ENCODE measurements at places on chromosomes 1 and 21.

DNA sequence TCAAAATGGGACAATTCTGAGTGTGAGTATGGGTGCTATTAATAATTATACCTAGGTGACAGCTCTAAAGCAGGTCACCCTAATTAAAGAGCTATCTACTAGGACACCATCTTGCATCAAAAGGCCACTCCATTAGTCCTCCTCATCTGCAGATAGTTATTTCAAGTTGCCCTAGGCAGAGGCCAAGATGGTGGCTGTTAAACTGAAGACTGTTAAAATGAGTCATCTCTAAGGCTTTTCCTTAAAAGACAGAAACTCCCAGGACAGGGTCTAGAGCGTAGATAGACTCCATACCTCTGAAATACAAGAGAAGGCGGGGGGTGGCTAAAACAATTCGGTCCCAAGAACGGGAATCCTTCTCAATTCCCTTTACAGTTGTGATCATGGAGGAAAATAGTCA is 4.5 kb upstream of the ZNF697 start:
- no peak for DNase-seq

- no peak for DNase-seq
Measured at GRCh38 chr1:107535091-107535490, 394.3 kb downstream of the NTNG1 start.

GRCh38 chr1:11794446-11795237 is 11.1 kb downstream of the MTHFR start:
- no peak for DNase-seq

DNA sequence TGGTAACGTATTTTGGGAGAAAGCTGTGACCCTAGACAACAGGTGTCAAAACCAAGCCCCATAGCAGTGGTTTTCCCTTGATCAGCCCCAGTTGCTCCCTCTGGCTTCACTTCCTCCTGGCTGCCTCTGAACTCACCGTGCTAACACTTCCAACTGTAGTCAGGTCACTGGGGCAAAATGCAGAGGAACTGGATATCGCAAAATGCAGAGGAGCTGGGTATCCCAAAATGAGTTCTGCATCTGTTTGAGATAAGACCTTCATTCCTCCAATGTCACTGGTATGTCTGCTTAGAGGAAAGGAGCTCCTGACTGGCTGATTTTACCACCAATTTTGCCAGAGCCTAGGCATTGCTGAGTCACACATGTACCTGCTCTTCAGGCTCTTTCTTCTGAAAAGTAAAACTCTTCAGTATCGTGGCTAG is 19.6 kb upstream of the TACSTD2 start:
- DNase-seq: no peak

DNA sequence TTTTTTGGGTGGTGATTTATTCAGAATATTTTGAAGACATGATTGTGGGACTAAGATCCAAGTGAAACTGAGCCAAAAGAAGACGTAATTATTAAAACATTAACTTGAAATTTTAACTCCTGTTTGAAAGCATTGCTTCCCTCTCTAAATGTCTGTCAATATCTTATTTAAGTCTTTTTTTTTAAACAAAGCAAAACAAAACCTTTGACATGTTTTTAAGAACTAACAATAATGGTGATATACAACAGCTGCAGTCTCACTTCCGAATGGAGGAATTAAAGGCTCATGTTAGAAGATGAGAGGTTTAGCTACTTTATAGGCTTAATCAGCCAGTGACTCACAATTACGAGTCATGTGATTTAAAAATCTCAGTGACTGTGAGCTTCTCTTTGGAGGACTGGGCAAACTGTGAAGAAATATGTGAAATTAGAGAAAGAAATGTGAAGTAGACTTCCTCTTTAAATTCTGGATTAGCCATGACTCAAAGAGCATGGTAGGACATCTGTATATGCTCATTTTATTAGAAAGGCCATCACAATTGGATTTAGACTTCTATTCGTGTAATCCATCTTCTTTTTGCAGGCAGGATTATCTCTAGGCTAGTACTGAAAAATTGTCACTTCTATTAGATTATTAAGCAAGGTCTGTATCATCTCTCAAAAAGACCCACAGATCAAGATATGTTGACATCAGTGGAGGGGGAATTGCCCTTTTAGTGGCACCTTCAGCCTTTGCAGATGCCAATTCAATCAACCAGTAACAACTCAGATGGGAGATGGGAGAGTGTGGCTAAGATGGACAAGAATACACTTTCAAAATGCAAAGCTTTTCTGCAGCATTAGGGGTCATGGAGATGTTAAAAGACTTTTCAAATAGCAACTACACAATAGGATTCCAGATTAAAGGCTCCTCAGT is 28.7 kb downstream of the KCNA3 start:
- no peak for DNase-seq

- DNase-seq: no peak
Measured at GRCh38 chr21:46064870-46065214, 33.1 kb upstream of the COL6A2 start.

GRCh38 chr1:235821361-235821981 is 45.2 kb downstream of the LYST start:
- DNase-seq: no peak

- no peak for DNase-seq
Measured at GRCh38 chr21:35648512-35648911, 411.8 kb downstream of the SETD4 start.

DNA sequence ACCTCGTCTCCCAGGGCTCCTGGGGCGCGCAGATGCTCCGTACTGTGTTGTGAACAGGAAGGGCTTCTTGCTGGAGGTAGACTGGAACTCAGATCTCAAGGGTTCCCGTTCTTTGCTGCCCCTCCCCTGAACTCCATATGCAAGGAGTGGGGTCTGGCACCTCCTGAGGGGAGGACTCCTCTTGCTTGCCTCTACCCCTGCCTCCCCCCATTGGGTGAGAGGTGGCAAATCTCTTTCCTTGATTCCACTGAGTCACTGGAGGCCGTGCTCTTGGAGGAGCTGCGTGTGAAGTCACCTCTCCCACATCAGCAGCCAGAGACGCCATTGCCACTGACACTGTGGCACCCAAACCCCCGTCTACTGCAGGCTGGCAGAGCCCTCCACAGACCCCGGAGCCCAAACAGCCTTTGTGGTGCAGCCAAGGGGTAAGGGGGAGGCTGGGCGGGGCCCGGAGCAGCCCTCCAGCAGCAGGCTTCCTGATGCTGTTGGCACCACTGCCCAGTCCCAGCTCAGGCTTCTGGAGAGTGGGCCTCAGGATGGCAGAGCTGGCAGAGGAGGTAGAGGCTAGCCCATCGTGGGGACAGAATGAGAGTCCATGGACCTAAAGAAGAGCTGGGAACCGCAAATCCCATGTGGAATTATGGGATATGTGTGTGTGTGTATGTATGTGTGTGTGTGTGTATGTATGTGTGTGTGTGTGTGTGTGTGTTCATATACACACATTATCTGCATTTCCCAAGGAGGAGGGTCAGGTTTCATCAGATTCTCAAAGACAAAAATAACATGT is 104.9 kb upstream of the RUNX3 start:
- DNase-seq: no peak
